ENCODE measurements at places on chromosomes 2 and 18. TPM values are rescaled to one million over a fixed set of nuclear protein-coding genes. Genes with fewer than 3 reads are reported as not detected.

EML6 gene
- total RNA-seq = 5.2 TPM

KIAA2012 gene
- not detected for total RNA-seq

- no peak for ATAC-seq
Measured at GRCh38 chr2:53944542-53944941, 26.3 kb downstream of the PSME4 start.

- ATAC-seq = no peak
Measured at GRCh38 chr18:65380986-65381385, 369.8 kb upstream of the CDH7 start.

DNA sequence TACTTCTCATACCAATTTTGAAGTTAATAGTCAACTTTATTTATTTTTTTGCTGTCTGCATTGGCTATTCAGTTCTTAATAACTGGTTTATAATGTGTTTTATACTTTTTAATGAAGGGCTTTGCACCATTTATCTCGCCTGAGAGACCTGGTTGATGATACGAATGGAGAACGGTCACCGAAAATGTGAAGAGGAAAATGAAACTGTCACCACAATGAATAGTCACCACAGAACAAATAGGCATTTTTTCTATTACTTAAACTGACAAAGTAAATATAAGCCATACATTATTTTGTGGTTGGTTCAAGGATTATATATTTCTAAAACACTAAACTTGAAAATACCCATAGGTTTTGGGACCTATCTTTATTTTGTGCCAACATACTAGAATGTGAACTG lies 20.4 kb downstream of the C18orf54 start:
- ATAC-seq = no peak

- no peak for ATAC-seq
Measured at GRCh38 chr2:217222309-217222910, 362.5 kb upstream of the TNP1 start.

GRCh38 chr2:213544940-213545339 lies 260.7 kb downstream of the SPAG16 start:
- no peak for ATAC-seq

All from esophagus mucosa (tissue), 1 donor.